BJ (cell line): ENCODE measurements at places on chromosomes 2 and 18.

GRCh38 chr18:55999641-56000040 lies 411.6 kb upstream of the TCF4 start:
- no peak for DNase-seq

DNA sequence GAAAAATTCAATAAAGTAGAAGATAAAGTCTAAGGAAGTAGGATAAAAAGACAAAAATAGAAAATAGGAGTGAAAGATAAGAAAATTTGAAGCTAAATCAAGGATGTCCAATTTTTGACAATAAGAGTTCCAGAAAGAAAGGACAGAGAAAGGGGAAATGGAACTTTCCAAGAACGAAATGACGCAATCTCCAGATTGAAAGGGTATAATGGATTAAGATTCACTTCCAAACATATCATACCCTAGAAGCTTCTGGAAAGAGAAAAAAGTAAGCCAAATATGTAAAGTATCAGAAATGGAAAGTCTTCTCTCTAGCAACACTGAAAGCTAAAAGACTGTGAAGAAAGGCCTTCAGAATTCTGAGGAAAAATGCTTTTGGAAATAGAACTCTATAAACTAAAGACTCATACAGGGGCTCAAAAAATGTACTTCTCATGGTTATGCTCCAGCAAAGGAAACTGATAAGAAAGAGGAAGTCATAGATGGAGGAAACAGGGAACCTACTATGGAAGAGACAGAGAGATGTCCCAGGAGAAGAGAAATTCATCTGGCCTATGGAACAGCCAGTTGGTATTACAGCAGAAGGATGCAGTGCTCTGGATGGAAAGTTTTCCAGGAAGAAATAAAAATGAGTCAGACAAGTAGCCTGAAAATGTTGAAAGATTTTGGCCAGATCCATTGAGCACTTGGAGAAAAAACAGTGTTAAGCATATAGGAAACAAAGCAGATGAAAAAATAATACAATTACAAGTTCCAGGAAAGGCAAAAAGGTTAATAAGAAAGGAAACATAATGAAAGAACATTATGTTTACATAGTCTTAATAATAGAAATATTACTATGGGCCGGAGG lies 20.1 kb downstream of the CASP8 start:
- no peak for DNase-seq

GRCh38 chr2:49753344-49753985 lies 599.1 kb upstream of the FSHR start:
- DNase-seq = no peak

DNA sequence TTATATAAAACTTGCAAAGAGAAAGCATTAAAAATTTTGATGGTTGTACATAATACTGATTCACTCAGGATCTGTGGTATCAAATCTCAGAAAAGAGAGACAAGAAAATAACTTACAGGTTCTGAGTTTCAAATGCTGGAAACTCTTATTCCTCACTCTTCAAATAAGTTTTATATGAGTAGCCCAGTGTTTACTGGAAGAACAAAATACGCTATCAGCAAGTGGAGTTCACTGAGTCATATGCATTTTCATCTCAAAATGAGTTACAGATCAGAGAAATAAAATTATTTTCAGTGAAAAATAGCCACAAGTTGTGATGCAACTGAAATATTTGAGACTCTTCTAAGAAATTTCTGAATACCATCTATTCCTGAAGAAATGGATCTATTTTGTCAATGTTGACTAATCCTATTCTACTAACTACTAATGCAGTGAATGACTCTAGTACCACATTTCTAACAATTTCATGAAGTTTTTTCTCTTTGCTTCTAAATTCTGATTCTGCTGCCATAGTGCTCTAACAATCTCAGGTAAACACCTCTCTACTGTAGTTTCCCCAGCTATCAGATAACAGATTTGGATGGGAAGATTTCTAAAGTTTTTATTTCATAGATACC lies 391.7 kb downstream of the ZEB2 start:
- DNase-seq = no peak

- DNase-seq = peak; percentile 3
Measured at GRCh38 chr2:165239230-165239629, at the start of gene SCN2A. SCN2A (plus strand) TSS chr2:165239414; CDS start chr2:165295824, 56,410 bp downstream.

DNA sequence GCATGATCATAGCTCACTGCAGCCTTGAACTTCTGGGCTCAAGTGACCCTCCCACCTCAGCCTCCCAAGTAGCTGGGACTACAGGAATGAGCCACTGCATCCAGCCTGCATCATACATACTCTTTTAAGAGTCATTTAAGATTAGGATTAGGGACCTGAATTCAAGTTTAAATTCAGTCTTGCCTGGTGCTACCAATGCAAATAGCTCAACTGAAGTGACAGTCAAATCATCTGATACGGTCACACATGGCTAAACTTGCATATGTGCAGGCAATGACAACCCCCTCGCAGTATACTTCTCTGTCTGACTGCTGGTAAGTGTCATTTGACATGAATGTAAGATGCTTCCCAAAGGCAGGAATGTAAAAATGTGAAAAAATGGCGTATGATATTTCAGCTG lies 31.8 kb upstream of the TMEM131 start:
- DNase-seq = no peak

DNA sequence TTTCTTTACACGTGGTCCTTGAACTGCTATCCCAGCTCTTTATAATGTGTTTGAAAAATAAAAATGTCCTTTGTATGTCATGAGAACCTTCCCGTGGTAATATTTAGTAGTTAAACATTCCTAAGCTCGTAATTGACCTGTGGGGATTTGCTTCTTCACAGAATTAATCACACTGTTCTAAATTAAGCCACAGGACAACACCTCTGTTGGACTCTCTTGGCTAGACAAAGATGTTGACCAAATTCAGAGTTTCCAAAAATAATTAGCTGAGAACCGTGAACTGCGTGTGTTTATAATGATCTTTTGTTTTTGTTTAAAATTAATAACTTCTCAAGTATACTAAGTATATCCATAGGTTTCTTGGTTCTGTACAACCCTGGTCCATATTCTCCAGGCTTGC lies 146.1 kb downstream of the GBX2 start:
- DNase-seq = no peak

GRCh38 chr2:143939626-143940330 lies 580.1 kb downstream of the ZEB2 start:
- no peak for DNase-seq

GRCh38 chr2:203470371-203470770 lies 64.7 kb downstream of the RAPH1 start:
- DNase-seq = no peak

DNA sequence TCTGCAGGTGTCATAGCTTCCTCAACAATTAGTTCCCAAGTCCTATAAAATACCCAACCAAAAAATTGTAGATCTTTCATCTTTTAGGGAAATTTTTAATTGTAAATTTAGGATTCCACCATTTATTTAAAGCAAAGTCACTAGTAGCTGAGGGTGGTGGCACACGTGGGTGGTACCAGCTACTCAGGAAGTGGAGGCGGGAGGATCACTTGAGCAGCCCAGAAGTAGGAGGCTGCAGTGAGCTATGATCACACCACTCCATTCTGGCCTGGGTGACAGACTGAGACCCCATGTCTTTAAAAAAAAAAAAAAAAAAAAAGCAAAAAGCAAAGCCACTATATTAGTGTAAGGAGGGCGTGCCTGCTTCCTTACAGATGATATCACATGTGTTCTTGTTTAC lies 60.3 kb upstream of the GREB1L start:
- no peak for DNase-seq

- no peak for DNase-seq
Measured at GRCh38 chr2:287471-287885, 413 bp downstream of the ALKAL2 start.

- DNase-seq = no peak
Measured at GRCh38 chr2:57177176-57177575, 869.4 kb upstream of the VRK2 start.

DNA sequence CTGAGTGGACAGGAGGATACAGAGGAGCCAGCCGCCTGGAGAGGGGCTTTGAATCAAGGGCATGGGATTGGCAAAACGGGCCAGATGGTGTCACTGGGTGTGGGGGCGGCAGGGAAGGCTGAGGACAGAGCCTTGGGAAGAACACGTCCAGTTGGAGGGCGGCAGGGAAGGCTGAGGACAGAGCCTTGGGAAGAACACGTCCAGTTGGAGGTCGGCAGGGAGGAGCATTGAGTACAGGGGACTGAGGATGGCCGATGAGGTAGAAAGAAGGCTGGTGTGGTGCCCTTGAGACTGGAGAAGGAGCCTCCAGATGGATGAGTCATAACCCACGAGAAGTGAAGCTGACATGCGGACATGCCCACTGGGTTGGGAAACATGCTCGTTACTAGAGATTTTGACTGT lies 4.5 kb downstream of the HES6 start:
- DNase-seq = no peak

DNA sequence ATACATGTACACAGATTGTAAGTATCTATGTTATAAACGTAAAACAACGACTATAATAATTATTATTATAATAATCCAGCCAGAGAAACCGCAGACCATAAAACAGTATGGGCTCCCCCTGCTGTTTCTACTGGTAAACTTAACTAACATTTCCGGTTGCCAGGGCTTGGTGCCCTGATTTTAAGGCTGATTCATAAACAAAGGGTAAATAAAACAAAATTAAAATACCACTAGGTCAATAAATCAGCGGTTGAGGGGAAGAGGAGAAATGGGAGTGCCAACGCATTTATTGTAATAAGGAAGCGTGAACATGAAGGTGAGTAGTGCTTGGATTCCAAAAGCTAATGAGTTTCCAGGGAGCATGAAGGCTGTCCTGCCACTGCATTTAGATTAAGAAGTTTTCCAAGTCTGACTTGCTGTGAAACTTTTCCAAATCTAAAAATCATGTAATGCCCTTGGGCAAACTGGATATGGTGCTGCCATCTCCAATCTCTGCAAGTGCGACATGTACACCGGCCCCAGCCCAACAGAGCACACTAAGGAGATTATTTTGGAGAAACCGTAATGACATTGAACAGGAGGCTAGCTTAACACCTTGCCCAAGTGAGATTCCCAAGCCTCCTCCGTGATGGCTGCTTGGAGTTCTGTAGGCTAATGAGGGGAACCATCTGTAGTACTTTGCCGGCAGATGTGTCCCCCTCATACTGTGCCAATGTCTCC lies 50.7 kb upstream of the HNRNPA3 start:
- no peak for DNase-seq

DNA sequence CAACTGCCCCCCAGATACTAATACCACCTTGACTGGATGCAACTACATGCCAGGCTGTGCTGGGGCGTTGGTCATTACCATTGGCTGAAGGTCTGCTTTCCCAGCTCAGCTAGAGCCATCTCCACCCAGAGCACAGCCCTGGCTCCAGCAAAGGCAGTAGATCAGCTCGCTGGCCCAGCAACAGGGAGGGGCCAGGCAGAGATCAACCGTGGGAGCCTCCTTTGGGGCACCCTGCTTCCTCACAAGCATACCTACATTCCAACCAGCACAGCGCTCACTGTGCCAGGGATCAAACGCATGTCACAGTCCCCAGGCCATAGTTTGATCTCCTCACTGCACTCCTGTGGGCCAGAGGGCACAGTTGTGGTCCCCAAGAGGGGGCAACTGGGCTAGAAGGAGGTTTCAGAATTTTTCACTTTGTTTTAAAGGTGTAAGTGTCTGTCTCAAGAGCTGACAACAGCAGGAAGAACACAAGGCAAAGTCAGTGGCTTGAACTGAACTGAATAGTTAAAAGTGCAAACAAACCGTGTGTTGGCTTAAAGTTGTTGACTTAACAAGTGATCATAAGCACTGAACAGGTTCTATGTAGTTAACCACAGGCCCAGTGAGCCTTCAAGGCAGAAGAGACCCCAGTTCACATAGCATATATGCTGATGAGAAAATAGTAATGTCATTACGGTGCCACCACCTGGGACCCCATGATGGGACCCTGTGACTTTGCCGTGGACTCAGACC lies 70.1 kb upstream of the BZW1 start:
- no peak for DNase-seq

DNA sequence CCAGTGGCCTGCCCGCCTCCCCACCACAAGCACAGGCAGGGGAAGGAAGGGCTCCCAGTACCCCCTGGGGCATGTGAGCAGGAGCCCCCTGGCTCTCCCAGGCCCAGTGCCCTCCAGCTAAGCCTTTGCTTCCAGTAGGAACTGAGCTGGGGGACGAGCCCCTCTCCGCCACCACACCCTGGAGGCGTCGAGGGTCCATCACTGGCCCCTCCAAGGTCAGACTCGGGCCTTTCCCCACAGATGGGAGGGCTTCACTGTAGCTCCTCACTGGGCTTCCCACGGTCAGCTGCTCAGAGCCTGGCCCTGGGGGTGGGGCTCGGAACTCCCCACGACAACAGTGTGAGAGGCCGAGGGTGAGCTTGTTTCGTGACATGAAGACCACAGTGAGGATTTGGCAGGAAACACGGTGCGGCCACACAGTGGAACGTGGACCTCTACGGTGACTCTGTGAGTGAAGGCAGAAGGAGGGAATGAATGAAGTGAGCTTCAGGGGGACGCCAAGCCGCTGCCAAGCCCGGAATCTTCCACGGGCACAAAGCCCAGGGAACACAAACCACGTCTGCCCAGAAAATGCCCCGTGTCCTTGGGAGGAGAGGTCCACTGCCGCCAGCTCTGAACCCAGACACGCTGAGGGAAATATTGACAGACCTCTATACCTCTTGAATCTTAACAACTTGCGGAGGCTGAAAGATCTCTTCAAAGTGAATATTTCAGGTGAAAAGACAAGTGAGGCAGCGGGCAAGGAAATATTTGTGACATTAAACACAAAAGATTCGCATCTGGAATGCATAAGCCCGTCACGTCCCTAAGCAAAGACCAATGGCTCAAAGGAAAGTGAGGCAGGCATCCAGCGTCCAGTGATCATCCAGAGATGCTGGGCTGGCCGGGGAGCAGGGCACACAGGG lies 144.8 kb upstream of the GPC1 start:
- DNase-seq = no peak

- no peak for DNase-seq
Measured at GRCh38 chr2:98847853-98848252, 88.2 kb downstream of the CRACDL start.

DNA sequence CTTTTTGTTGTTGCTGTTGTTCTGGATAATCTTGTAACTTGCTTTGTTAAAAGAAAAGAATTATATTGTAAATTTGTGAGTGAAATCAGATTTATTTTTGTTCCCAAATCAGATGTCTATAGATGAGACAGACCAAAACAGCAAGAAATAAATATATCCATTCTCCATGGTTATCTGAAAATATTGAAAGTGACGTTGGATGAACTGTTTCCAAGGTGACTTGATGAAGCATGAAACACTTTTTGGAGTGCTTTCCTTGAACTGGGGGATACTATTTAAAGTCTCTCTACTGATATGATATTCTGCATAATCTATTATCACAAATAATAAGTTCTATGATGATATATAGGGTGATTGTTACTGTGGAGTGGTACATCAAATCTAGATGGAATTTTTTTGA lies 315.4 kb upstream of the THUMPD2 start:
- DNase-seq = no peak

- no peak for DNase-seq
Measured at GRCh38 chr2:39320162-39320561, 76.4 kb upstream of the CDKL4 start.
